ENCODE measurements at places on chromosomes 3 and 15. TPM values are rescaled to one million over a fixed set of nuclear protein-coding genes. Genes with fewer than 3 reads are reported as not detected.

GRCh38 chr15:99002226-99002625, 5.4 kb downstream of the PGPEP1L start:
- no peak overlapping the region for H3K4me3 ChIP-seq
- H3K27me3 ChIP-seq, result no peaks in the 10 kb centered on the region
- peaks cover 7% of the 10 kb centered on the region for H3K4me1 ChIP-seq

DNA sequence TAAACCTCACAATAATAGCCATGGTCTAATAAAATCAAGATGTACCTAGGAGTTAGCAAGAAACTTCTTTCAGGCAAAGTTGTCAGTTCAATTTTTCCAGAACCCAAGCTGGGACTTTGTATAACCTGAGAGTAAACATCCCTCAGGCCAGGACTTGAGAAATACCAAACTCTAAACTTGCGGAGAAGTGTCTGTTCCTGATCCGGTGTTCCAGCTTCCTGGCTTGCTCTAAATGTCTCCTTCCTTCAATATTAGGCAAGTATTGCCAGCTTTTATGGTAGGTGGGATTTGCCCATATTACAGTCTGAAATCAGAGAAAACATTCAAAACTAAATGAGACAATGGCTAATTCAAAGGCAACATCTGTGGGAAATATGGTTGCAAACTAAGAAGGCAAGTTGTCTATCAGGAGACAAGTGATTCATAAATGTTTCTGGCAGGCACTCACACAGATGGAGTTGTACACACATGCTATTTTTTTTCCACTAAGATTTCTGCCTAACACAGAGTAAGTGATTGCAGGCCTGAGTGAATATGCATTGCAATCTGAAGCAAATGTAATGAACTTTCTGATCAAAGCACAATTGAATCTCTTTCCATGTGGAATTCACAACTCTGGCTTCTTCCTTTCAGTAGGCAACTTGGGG, 88.3 kb upstream of the COL8A1 start:
- peaks cover 49% of the 10 kb centered on the region for H3K4me1 ChIP-seq
- no peak for DNase-seq
- peak overlapping the region; percentile 66 for H3K27ac ChIP-seq
- no peak overlapping the region for H3K4me3 ChIP-seq

GRCh38 chr3:108079043-108079442, 11.8 kb downstream of the CD47 start:
- no peaks in the 10 kb centered on the region for H3K27me3 ChIP-seq
- peaks cover 7% of the 10 kb centered on the region for H3K36me3 ChIP-seq
- no peak overlapping the region for H3K27ac ChIP-seq
- H3K4me3 ChIP-seq, result no peak overlapping the region

FILIP1L gene
- 122 TPM for total RNA-seq

CLRN1 gene
- not detected for total RNA-seq

DNA sequence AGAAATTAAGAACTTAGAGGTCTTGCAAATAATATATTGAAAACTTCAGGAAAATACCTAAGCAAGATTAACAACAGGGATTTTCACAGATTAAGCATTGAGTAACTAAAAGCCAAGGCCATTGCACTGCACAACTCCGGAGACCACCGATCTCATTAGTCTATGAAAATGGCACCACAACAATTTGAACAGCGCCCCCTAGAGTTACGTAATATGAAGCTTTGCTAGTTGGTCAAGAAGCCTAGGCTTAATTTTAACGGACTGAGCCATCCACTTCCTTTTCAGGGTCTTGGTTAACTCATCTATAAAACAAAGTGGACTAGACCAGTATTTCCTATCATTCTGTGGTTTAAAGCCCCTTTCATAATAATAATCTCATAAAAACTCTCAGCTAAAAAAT, 24.8 kb downstream of the TMEM212 start:
- no peak overlapping the region for H3K27ac ChIP-seq
- no peak for DNase-seq
- no peaks in the 10 kb centered on the region for H3K36me3 ChIP-seq
- H3K27me3 ChIP-seq, result no peaks in the 10 kb centered on the region
- no peak overlapping the region for H3K4me3 ChIP-seq

DNA sequence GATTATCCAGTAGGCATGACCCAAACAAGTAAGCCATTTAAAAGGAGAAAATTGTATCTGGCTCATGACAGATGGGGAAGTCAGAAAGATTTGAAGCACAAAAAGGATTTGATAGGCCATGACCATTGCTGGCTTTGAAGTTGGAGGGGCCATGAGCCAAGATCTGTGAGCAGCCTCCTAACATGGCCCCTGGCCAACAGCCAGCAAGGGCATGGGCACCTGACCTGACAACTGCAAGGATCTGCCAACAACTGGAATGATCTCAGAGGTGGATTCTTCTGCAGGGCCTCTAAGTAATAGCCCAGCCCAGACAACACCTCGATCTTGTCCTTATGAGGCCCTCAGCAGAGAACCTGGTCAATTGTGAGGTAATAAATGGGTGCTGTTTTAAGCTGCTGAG, 93.0 kb downstream of the ARNT2 start:
- H3K36me3 ChIP-seq, result peaks cover 8% of the 10 kb centered on the region
- H3K27ac ChIP-seq, result no peak overlapping the region

DNA sequence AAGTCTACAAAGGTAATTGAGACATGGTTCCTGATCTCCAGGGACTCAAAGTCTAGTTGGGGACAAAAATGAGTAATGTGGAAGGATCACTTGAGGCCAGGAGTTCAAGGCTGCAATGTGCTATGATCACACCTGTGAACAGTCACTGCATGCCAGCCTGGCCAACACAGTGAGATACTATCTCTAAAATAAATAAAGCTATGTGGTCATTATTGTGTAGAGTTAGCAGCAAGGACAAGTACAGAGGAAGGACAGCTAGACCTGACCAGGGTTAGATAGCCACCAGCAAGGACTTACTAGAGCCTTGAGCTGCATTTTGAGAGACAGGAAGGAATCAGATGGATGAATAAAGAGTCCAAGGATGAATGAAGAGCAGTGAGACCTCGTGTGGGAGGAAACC, 166.5 kb downstream of the MINAR1 start:
- no peak for DNase-seq
- H3K4me1 ChIP-seq, result peaks cover 7% of the 10 kb centered on the region
- no peak overlapping the region for H3K27ac ChIP-seq
- H3K36me3 ChIP-seq, result no peaks in the 10 kb centered on the region

GRCh38 chr3:127925384-127925783, 10.4 kb downstream of the KBTBD12 start:
- H3K4me1 ChIP-seq, result no peaks in the 10 kb centered on the region
- DNase-seq, result no peak
- peaks cover 8% of the 10 kb centered on the region for H3K27me3 ChIP-seq
- no peak overlapping the region for H3K27ac ChIP-seq

GRCh38 chr3:43759297-43759782, 68.6 kb downstream of the ABHD5 start:
- H3K27ac ChIP-seq, result peak overlapping the region; percentile 72
- no peaks in the 10 kb centered on the region for H3K36me3 ChIP-seq
- H3K27me3 ChIP-seq, result no peaks in the 10 kb centered on the region
- H3K4me3 ChIP-seq, result no peak overlapping the region
- no peak for DNase-seq

- H3K4me1 ChIP-seq, result no peaks in the 10 kb centered on the region
- no peak for DNase-seq
- H3K27ac ChIP-seq, result no peak overlapping the region
- H3K4me3 ChIP-seq, result no peak overlapping the region
- no peaks in the 10 kb centered on the region for H3K36me3 ChIP-seq
These were observed 61.3 kb downstream of the LRRC3B start for GRCh38 chr3:26683902-26684301.

GRCh38 chr15:92545996-92546395, 109.6 kb downstream of the FAM174B start:
- DNase-seq, result no peak
- peaks cover 32% of the 10 kb centered on the region for H3K27me3 ChIP-seq
- H3K36me3 ChIP-seq, result no peaks in the 10 kb centered on the region

- peaks cover 22% of the 10 kb centered on the region for H3K4me1 ChIP-seq
- DNase-seq, result no peak
- H3K4me3 ChIP-seq, result no peak overlapping the region
- H3K27ac ChIP-seq, result no peak overlapping the region
- no peaks in the 10 kb centered on the region for H3K27me3 ChIP-seq
- H3K36me3 ChIP-seq, result no peaks in the 10 kb centered on the region
These were observed 16.5 kb downstream of the DUSP7 start for GRCh38 chr3:52039846-52040245.

CGNL1 gene
- 7.1 TPM for total RNA-seq

DNA sequence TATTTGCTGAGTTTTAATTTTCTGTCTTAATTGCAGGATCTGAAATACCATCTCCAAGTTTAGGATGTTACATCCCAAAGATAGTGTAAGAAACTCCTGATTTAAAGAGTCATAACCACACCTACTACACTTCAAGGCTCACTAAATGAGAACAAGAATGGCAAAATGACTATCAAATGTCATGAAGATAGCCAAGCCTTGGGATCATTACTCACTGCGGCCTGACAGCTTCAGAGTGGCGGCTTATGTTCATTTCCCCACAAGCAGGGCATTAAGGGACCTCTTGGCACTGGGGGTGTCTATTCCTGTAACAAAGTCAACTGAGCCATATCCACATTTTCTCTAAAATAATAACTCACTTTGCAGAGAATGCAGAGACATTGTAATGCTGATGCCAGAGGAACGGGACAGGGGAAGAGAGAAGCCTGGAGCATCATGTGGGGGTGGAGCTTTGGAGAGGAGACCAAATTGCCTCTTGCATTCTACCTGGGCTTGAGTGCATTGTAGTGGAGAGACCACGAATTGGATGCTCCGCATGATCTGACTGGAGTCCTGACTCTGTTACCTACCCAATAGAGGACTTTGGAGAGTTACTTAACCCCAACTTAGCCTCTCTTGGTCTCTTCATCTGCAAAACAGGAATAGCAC, 219.2 kb downstream of the OPA1 start:
- DNase-seq, result no peak
- peaks cover 9% of the 10 kb centered on the region for H3K4me1 ChIP-seq
- H3K27me3 ChIP-seq, result peaks cover 69% of the 10 kb centered on the region
- no peak overlapping the region for H3K4me3 ChIP-seq
- no peak overlapping the region for H3K27ac ChIP-seq

DNA sequence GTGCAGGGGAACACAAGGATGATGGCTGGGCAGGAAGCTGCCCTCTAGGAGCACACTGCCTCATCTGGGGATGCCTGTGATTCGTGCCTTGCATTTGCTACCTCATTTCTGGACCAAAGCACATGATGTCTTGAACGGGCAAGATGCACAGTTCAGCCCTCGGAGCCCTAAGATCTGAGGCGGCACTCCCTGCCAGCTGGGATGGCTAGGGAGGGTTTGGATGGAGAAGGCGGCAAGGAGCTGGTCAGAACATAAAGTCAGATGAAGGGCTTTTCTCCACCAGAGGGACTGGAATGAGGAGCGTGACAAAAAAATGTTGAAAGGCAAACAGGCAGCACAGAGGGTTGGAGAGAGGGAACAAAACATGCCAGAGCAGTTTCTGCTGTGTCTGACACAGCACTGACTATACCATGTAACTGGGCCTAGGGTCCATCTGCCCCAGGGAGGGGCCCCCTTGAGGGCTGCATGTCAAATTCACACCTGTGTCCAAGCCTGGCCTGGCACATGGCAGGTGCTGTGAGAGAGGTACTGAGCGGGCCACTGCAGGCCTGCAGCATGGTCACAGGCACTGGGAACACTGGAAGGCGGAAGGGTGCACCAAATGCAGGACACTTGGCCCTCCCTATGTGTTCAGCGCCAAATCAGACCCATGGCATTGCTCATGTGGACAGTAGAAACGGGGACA, 21.7 kb downstream of the TMEM43 start:
- peaks cover 19% of the 10 kb centered on the region for H3K36me3 ChIP-seq
- H3K4me3 ChIP-seq, result no peak overlapping the region
- H3K4me1 ChIP-seq, result peaks cover 55% of the 10 kb centered on the region

DNA sequence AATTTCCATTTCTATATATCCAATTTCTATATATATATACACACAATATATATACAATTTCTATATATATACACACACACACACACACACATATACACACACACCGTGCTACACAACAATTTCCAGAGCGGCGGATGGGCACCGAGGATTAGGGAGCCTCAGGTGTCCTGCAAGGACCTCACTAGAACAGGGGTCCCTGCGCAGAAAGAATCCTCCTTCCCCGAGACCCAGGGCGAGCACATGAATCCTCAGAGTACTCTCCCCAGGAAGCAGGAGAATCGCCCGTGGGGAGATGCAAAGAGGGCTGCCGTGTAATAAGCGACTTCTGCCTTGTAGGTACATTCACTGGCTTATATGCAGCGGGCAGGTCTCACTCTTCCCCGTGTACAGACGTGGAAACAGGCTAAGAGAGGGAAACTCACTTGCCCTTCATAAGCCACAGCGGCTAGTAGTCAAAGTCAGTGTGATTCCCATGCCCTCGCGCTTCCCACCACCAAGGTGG, 467 bp downstream of the PIF1 start:
- H3K36me3 ChIP-seq, result peaks cover 2% of the 10 kb centered on the region
- H3K4me3 ChIP-seq, result peak overlapping the region; percentile 80
- peak overlapping the region; percentile 74 for H3K27ac ChIP-seq

DNA sequence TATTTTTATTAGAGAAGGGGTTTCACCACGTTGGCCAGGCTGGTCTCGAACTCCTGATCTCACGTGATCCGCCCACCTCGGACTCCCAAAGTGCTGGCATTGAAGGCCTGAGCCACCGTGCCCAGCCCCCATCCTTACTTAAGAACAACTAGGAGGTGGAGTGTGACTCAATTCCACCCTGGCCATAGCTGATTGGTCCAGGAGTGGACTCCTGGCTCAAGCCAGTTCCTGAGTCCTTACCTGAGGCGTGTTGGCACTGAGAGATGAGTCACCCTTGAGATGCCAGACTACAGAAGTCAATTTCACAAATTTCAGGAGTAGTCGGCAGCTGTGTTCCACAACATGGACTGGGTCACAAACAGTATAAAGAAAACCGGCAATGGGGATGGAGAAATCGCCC, 124.2 kb downstream of the SHQ1 start:
- no peak for DNase-seq
- peaks cover 21% of the 10 kb centered on the region for H3K4me1 ChIP-seq

Data from chondrocyte (in vitro differentiated cells).